ENCODE measurements at places on chromosomes 12 and 14.

- DNase-seq: no peak
Measured at GRCh38 chr12:15664491-15664890, 124.7 kb downstream of the EPS8 start.

DNA sequence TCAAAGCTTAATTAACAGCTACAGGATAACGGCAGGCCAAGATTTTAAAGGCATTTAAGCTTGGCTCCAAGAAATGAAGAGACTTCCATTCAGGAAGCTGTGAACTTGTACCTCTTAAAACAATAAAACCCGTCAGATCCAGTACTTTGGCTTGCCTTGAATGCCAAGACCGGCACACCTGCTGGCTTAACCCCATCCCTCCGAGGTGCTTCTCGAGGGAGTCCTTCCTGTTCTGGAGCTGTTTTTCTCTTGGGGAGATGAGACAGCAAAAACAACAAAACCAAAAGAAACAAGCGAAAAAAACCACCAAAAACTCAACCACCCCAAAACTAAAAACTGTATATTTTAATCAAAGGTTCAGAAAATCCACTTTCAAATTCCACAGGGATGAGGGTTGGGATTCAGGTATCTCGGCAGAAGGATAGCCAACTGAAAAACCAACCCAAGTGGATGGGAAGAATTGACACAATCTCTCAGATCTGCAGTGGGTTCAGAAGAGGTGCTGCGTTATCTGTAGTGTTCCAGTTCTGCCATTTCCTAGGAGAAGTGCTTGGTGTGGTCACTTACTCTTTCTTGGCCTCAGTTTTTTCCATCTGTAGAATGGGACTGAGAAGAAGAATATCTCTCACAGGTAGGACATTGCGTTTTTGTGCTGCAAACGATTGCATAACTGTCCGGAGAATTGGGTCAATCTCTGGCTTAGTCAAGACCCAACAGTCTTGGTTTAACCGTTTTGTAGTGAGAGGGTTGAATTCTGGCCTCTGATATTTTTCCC is 420.1 kb downstream of the VRK1 start:
- DNase-seq: no peak

- no peak for DNase-seq
Measured at GRCh38 chr14:99159341-99160340, 112.4 kb downstream of the BCL11B start.

- no peak for DNase-seq
Measured at GRCh38 chr12:15662983-15663659, 126.1 kb downstream of the EPS8 start.

DNA sequence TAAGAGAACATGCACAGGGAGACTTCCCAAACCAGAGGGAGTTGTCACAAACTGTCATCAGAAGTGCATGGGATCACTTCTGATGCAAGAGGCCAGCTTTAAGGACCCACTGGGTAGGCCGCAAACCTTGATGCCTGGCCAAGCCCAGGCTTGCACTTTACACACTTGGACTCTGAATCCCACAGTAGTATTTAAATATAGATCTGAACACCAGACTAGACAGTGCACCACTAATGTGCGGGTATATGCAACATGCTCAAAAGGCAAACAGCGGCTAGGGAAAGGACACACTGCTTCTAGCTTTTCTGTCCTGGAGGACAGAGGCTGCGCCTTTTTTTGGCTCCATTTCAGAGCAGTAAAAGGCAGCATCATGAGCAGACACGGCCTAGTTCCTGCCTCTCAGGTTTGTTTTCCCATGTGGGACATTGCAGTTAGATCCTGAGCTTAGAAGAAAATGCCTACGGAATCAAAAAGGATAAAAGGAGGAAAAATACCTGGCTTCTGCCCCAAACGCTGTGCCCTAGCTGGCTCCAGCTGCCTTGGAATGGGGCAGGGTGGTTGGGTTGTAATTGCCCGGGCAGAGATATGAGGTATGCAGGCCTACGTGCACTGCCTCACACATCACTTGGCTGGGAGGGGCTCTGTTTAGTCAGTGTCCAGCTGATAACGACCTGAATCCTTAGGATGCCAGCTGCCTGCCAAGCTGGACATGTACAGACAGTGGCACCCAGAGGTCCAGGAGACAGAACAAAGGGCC is 84.5 kb upstream of the EGLN3 start:
- DNase-seq: no peak

GRCh38 chr14:35051796-35052195 is 5.7 kb downstream of the FAM177A1 start:
- no peak for DNase-seq

GRCh38 chr14:90061685-90062126 is at the start of gene KCNK13:
Gene KCNK13 (plus strand): TSS chr14:90061994. CDS start chr14:90062206, 212 bp downstream.
- peak; percentile 25 for DNase-seq
